ENCODE measurements at places on chromosomes 12 and 14. TPM values are rescaled to one million over a fixed set of nuclear protein-coding genes. Genes with fewer than 3 reads are reported as not detected.

DNA sequence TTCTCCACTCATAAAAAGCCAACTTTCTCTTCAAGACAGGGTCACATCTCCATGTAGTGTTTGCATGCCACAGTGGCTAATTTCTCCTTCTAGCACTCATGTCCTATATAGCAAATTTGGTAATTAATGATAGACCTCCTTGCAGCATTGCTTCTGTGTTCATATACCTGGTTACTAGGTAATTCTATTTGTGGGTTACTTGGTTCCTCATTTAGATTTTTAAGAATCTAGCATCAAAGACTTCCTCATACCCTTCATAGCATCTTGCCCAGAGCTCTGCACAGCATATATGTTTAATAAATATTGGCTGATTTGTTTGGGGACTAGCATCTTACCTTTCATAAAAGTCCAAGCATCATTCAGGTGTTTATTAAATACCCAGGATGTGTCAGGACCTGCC lies 152.1 kb downstream of the DUSP6 start:
- DNase-seq = no peak

GRCh38 chr14:97411938-97412612 lies 614.9 kb downstream of the VRK1 start:
- DNase-seq = no peak

DNA sequence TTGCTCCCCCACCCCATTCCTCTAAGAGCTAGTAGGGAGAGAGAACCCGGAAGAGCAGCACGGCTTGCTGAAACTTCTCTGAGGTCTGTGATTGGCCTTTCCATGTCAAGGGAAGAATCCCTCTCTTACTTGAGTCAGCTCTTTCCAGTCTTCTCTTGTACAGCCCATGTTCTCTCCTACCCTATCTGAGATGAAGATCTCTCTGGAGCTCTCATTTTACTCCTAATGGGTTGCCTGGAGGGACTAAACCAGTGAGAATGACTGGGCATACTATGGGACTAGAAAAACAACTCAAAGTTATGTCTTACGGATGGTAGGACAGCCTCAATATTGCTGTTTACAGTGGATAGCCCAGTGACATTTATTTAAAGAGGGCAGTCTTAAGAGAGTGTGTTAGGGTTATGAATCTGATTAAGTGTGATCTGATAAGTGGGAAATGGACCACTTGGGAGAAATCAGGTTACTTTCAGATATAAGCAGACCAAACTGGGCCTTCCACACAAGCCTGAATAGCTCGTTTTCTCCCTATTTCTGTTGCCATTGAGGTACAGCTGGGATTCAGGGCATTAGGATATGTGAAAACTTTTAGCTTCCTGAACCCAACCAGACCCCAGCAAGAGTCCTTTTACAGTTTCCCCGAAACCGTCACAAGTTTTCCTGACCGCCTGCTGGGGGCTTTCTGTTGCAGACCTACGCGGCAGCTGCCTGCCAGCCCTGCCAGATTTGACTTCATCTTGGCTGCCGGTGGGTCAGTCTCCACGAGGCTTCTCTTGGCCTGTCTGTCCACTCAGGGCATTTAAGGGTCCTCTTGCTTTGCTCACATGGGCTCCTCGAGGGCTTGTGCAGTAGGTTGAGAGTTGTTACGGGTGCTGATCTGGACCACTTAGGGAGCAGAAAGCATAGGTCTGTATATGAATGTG lies 16.9 kb downstream of the ETV6 start:
- DNase-seq = no peak

Gene TAC3
- total RNA-seq = not detected

DNA sequence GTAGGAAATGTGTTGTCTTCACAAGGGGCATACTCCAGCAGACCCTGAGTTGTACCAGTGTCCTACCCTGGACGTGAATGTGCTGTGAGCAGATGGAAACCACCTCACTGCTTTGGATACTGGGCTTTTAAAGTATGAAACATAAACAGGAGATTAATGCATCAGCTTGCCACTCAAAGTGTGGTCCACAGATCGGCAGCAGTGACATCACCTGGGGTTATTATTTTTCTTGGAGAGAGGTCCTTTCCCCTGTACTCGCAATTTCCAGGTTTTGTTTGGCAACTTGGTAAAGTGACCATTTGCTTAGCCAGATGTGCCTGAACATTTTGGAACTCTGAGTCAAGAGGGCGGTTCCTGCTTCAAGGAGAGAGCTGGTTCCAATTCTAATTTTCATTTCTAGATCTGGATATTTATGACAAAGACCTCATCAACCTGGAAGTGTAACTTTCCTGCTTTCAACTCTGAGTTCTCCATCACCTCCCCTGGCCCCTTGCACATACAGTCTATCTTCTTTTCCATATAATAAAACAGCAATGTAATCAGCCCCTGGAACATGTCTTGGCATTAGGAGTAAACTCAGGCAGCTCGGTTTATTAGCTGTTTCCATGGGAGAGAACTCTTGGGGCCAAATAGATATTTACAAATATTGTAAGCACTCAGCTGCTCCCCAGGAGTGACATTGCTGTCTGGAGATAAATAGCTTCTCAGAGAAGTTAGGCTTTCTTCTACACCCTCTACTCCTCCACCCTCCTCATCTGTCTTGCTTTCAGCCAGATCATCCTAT lies 237.0 kb upstream of the TBX3 start:
- no peak for DNase-seq

GRCh38 chr14:38973083-38973700 lies 129.8 kb downstream of the SEC23A start:
- DNase-seq = no peak

GRCh38 chr14:94115631-94116030 lies 5.1 kb downstream of the IFI27 start:
- DNase-seq = no peak
